ENCODE measurements at places on chromosomes 7 and 10. TPM values are rescaled to one million over a fixed set of nuclear protein-coding genes. Genes with fewer than 3 reads are reported as not detected.

GRCh38 chr7:116407165-116407564 is 92.4 kb upstream of the CAV2 start:
- no peak overlapping the region for H3K27ac ChIP-seq
- DNase-seq = no peak
- H3K27me3 ChIP-seq = no peaks in the 10 kb centered on the region
- no peak overlapping the region for H3K4me3 ChIP-seq

Gene SDHAF3
- 3.0 TPM for total RNA-seq

Gene SH2B2
- total RNA-seq = 6.3 TPM

Gene MPP7
- total RNA-seq = 33.9 TPM

GRCh38 chr10:102775201-102775934 is 31.6 kb downstream of the WBP1L start:
- DNase-seq = peak; percentile 60
- H3K27me3 ChIP-seq = no peaks in the 10 kb centered on the region
- H3K4me1 ChIP-seq = peaks cover 79% of the 10 kb centered on the region
- no peak overlapping the region for H3K4me3 ChIP-seq

- H3K27me3 ChIP-seq = no peaks in the 10 kb centered on the region
These were observed 38.2 kb downstream of the PAPOLB start for GRCh38 chr7:4823441-4824119.

Data from upper lobe of left lung (tissue), 6 donors.